ENCODE measurements at places on chromosomes 2 and 18.

DNA sequence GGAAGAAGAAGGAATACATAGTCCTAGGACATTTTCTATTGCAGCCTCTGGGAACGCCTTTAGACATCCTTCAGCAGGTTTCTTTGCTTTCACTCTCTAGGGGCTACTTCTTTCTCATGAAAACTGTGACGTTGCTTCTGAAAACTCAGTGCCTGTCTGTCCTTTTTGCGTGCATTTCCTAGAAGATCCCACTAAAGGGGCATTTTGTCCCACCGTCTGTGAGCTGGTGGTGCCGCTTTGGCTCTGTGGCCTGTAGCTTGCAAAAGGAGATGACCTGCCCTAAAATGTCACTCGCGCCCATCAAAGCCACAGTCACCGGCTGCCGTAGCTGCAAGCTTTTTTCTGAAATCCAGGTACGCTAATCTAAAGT lies 579 bp downstream of the STAT4 start:
- DNase-seq, result no peak

- DNase-seq, result no peak
Observed at GRCh38 chr2:44254023-44254422, 21.3 kb upstream of the SLC3A1 start.

GRCh38 chr2:25414781-25415180 lies 73.1 kb upstream of the DNMT3A start:
- no peak for DNase-seq

- DNase-seq, result no peak
Observed at GRCh38 chr18:35993013-35993412, 20.5 kb downstream of the RMP24 start.

DNA sequence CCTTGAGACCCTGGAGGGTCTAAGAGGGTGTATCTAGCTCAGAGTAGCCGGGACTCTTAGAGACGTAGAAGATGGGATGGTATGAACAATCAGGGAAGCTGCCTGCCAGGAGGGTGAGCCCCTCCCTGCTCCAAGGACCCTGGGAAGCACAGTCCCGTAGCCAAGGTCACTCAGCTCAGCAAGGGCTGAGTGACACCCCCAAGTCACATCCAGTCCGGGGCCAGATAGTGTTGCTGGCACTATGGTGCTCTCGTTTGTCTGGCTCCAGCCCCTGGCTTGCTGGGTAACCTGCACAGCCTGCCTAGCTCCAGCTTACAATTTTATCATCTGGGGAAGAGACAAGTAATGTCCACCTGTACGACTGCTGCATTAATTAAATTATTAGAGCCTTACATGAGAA lies 22.3 kb downstream of the REEP1 start:
- DNase-seq, result no peak

- no peak for DNase-seq
Observed at GRCh38 chr2:233460726-233461441, 105.7 kb downstream of the USP40 start.

DNA sequence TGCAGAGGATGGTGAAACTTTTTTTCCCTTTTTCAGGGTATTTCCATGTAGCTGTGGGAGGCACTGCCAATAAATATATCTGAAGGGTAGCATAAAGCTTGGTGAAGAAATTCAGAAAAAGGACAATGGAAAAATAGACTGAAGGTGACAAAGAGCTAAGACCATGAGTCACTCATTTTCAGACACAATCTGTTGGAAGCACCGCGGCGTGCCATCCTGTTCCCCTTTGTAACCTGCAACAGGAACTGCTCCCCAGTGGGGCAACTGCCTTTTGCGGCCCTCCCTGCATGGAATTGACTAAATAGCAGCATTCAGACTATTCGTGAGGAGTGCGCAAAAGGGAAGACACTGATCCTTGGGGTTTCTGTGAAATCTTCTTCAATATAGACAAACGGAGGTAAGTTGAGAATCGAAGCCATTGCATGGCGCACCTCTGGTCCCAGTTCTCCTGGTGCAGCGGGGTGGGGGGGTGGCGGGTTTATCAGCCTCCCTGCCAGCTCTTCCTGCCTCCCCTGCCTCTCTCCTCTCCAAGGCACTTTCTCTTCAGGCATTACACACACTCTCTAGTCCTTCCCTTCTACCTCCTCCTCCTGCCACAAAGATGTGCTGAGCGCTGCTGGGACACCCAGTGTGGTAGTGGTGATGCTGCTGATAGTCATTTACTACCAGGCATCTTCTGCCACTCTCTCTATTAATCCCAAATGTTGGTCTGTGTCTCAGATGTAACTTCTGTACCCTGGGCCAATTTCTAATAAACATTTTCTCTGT lies 126.2 kb upstream of the TMEM200C start:
- no peak for DNase-seq

DNA sequence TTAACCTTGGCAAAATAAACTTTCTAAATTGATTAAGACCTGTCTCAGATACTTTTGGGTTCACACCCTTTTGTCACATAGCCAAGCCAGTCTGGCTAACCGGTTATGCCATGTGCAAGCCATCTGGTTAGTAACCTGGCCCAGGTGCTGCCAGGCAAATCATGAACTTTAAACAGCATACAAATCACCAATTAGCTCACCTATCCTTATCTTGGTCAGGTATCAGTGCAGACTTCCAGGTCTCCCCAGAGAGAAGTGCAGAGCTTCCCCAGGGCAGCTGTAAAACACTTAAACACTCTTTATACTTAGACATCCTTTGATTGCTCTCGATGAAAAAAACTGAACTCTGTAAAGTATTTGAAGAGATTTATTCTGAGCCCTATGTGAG lies 14.9 kb upstream of the MC5R start:
- DNase-seq, result no peak

DNA sequence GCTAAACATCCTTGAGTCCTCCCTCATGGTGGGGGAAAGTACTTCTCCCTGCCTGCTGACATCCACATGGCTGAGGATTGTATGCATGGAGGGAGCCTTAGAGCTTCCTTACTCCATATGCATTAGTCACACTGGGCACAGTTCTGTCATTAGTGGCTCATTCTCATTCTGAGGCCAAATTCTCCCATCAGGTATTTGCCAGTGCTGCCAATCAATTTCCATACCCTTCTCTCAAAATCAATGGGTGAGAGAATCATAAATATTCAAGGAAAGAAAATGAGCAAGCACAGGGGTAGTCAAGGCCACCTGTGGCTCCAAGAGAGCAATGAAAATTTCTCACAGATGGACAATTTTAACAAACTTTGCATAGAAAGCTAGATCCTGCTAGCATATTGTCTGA lies 422.6 kb upstream of the SETBP1 start:
- DNase-seq, result no peak

- DNase-seq, result no peak
Observed at GRCh38 chr2:65551528-65551927, 119.1 kb upstream of the SPRED2 start.
